ENCODE measurements at places on chromosomes 2 and 18.

DNA sequence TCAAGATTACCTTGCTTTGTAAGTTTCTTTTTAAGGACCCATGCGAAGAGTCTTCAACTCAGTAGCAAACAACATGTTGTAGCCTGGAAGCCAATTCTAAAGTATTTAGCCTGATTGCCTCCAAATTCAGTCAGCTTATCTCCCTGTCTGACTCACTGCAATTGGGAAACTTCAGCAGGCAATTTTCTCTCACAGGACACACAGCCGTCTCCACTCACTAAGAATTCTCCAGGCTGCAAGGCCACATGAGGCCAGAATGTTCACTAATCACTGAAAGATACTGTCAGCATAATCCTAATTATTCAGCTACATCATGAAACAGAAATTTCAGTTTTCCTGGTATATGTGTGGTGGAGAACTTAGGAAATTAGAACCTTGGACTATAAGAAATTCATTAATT lies 78.1 kb upstream of the PDE1A start:
- no peak for DNase-seq

DNA sequence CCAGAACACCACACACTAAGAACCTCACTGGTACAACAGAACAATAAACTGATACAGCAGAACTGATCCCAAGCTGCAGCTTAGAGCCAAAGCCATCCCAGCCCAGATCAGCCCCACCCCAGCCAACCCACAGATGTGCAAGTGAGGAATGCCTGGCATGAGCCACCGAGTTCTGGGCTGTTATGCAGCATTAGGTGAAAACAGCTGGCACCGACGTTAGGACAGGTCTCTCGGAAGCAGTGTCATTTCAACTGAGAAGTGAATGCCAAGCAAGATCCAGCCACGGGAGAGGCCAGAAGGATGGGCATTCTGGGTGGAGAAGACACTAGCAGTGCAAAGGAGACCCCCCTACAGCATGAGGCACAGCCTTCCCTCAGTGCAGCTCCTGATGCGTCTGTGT lies 38.9 kb downstream of the ADCY3 start:
- DNase-seq = no peak

- DNase-seq = no peak
These were observed 20.8 kb downstream of the KCNF1 start for GRCh38 chr2:10932345-10933151.

GRCh38 chr2:45127891-45128290 lies 118.6 kb upstream of the SIX2 start:
- DNase-seq = no peak

- no peak for DNase-seq
These were observed 797.5 kb upstream of the RAB6C start for GRCh38 chr2:129181963-129182362.

DNA sequence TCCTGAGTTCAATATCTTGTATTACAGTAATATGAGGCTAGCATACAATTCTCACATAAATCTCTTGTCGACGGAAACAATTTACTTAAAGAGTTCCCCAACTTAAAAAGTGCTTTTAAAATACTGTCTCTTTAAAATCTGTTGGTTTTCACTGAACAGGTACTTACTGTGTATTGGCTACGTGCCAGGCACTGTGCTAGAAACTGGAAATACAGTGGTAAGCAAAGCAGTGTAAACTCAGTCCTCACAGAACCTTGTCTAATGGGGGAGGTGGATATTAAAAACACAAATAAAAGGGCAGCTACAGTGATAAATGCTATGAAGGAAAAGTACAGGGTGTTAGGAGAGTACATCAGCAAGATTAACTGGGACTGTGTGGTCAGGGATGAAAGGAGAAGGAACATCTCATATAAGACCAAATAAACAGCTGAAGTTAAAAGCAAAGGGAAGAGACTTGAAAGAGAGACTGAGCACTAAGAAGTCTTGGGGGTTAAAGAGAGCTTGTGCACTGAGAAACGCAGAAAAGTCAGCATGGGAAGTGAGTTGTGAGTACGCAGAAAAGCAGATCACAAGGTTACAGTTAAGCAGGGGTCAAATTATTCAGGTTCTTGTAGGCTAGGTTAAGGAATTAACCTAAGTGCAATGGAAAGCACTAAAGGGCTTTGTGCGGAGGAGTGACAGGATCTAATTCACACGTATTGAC lies 52.5 kb downstream of the USP40 start:
- DNase-seq = no peak

GRCh38 chr18:55419132-55419946 lies 168.7 kb downstream of the TCF4 start:
- DNase-seq = no peak

- DNase-seq = no peak
These were observed 64.6 kb downstream of the MBD2 start for GRCh38 chr18:54159906-54160305.

GRCh38 chr2:173673640-173674039 lies 291.5 kb downstream of the SP3 start:
- DNase-seq = no peak

- DNase-seq = no peak
These were observed 1535.7 kb downstream of the LRP1B start for GRCh38 chr2:140595107-140595506.

- DNase-seq = no peak
These were observed 22.5 kb downstream of the ALS2 start for GRCh38 chr2:201758234-201758633.

DNA sequence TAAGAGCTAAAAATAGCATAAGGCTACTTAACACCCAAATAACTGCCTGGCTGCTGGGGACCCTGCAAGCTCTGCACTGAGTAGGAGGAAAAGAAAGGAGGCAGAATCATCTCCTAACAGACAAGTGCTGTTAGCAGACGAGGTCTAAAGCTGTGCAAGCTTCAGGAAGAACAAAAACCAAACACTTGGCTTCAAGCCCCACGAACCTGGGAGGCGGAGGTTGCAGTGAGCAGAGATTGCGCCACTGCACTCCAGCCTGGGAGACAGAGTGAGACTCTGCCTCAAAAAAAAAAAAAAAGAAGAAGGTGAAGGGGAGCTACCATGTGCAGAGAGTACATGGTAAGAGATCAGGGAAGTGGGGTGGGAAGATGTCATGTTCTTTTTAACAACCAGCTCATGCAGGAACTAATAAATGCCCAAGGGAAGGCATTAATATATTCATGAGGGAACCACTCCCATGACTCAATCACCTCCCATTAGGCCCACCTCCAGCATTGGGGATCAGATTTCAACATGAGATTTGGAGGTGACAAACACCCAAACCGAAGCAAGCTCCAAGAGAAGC lies 28.8 kb upstream of the INO80C start:
- peak; percentile 59 for DNase-seq

DNA sequence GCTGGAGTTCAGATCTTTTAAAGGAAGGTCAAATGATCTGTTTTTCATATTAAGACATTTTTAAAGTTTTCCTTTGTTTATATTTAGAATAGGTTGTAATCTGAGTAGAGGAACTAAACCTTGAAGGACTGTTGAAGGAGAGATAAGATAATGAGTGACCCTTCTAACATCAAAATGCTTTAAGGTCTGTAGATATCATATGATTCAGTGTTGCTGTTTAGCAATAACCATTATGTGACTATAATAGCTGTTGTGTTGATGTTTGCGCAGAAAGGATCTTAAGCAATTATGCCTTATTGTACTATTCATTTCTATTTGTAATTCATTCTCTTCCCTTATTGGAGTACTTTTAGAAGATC lies 60.0 kb downstream of the SLC16A14 start:
- no peak for DNase-seq

- no peak for DNase-seq
These were observed 401.7 kb upstream of the SPRED2 start for GRCh38 chr2:65834062-65834461.

GRCh38 chr2:70305531-70305930 lies 3.7 kb upstream of the FAM136A start:
- DNase-seq = no peak

GRCh38 chr18:10062302-10063300 lies 148.8 kb downstream of the VAPA start:
- no peak for DNase-seq

DNA sequence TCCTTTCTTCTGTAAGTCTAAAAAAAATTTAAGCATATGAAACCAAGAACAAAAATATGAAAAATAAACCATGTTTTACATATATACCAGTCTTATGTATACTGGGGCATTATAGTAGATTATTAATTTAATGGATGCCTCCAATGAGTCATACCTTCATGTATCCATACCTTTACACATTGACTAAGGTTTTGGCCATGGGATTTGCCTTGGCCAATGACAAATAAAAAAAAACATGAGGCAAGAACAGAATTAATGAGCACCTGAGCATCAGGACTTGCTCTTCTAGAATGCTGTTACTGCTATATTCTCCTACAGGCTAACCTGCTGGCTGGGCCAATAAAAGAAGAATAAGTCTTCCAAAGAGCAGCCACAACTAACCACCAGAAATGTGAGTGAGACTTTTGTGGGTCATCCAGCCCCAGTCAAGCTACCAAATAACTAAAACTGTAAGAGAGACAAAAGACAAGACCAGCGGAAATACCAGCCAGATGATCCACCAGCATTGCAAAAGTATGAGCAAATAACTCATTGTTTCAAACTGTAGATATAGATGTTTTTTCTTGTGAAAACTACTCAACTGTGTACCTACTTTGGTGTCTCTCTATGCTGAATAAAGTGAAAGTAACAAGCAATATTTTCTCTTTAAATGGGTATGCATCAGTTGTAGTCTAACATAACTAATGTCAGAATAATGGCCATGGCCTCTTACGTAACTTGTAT lies 749.6 kb upstream of the VRK2 start:
- no peak for DNase-seq

- DNase-seq = peak; percentile 46
These were observed 24.2 kb downstream of the GPC1 start for GRCh38 chr2:240459401-240460252.

GRCh38 chr2:241122376-241123002 lies 20.4 kb upstream of the MTERF4 start:
- DNase-seq = no peak

DNA sequence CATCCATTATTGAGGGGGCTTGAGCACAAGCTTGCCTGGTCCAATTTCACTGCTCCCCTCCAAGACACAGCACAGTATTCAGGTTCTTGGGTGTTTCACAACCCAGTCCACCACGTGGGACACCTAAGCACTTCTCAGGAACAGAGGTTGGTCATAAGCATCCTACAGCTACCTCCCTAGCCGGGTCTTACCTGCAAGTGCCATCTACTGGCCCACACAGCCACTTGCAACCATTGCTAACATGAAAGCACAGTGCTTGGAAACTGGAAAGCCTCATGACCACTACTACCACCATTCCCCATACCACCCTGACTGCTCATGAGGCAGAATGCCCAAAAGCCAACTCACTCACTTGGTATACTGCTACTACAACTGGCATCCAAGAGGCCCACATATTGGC lies 105.7 kb upstream of the RPRM start:
- no peak for DNase-seq

GRCh38 chr2:72118951-72119350 lies 28.7 kb downstream of the CYP26B1 start:
- no peak for DNase-seq

- DNase-seq = no peak
These were observed 148.2 kb upstream of the GLI2 start for GRCh38 chr2:120587279-120587996.

DNA sequence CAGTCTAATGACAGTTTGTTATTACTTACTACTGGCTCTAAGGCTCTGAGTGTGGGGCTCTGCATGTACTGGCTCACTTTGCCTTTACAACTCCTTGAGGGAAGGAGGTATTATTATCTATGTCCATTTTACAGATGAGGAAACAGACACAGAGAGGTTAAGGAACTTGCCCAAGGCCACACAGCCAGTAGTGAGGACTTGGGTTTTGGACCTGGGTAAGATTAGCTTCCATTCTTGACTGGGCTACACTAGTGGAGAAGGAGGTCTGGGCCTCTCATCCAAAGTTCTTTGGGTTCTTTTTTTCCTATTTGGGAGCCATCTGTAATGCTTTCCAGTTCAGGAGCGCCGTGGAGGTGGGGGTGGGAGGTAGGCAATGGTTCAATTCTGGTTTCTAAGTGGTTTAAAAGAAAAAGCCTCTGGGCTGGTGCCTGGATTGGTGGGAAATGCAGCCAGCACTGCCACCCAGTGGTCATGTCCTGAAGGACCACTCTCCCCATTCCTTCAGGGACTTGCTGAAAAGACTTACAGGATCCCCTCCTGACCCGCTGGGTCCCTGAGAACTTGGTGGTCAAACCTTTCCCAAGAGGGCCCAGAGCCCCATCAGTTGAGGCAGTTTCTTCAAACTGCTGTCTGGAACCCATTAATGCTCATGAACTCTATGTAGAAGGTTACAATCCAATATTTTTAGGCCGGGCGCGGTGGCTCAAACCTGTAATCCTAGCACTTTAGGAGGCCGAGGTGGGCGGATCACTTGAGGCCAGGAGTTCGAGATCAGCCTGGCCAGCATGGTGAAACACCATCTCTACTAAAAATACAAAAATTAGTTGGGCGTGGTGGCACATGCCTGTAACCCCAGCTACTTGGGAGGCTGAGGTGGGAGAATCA lies 38.6 kb upstream of the NOTO start:
- DNase-seq = peak; percentile 57

GRCh38 chr2:108119492-108119891 lies 120.3 kb upstream of the SULT1C3 start:
- no peak for DNase-seq

DNA sequence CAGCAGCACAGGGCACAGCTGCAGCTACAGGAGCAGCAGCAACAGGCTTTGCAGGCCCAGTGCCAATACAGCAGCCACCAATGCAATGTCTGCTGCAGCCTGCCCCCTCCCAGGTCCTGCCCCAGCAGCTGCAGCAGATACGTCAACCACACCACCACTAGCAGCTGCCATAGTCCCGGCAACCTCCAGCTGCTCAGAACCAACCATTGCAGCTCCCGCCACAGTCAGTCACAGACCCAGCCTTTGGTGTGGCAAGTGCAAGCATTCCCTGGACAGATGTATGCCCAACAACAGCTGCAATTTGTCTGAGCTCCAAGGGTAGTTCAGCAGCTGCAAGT lies 53.3 kb upstream of the TUBA3E start:
- DNase-seq = no peak

GRCh38 chr2:46963210-46963609 lies 47.6 kb upstream of the MCFD2 start:
- no peak for DNase-seq

DNA sequence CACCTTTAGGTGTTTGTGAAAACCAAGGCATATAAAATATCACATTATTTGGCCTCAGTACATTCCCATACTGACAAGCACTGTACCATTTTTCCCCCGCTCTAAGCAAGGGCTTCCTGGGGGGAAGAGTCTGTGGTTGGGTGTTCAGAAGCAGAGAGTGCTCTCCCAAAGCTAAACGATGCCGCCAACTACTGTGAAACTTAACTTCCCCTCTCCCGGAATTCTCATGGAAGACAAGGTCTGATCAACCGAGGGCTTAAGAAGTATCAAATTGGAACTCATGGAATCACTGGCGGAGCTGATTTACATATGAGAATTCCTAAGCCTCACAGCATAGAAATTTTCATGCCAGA lies 433 bp upstream of the MFF start:
- no peak for DNase-seq

All from lower lobe of right lung (tissue), 2 donors.